ENCODE measurements at places on chromosomes 6 and 20.

DNA sequence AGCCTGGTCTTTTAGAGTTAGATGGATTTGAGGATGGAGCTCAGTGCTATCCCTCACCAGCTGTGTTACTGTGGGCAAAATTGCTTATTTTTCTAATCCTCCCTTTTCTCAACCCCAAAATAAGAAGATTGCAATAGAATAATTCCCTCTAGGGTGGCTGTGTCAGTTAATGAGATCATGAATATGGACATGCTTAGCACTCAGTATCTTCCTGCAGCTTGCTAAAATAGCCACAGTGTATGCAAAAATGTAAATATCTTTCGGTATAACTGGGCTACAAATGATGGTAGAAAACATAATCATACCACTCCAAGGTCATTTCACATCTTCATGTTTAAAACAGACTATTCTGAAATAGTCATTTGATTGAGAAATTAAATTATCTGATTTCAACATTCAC is 35.7 kb downstream of the ZNF334 start:
- DNase-seq: no peak

DNA sequence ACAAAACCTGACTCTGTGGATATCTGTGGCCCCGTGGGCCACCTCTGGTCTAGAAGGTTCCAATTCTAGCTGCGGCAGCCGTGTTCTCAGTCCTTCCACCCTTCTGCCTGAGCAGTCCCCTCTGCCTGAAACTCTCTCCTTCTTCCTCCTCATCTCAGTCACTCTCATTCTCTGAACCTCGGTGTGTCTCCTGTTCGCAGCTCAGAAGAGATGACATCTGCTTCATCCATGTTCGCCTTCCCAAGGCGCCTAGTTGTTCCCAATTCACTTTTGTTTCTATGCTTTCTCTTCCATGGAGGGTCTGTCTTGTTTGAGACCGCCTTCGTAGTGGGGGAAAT is 95.5 kb downstream of the CEBPB start:
- no peak for DNase-seq

- DNase-seq: no peak
Measured at GRCh38 chr6:149182262-149182661, 135.2 kb upstream of the TAB2 start.

- no peak for DNase-seq
Measured at GRCh38 chr6:45480752-45481415, 103.2 kb upstream of the SUPT3H start.

DNA sequence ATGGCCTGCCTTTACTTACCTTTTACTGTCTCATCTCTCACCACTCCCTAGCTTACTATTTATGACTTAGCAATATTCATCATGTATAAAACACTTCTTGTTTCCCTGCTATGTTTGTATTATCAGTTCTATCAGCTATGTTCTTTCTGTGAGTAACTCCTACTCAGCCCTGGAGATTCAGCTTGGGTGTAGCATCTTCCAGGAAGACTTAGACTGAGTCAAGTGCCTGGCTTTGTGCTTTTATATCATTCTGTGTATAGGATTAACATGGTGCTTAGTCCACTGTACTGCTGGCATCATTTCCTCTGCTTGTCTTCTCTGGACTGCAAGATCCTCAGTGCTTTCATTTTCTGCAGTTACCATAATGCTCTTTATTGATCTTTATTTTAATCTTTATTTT is 257.8 kb downstream of the BTBD3 start:
- no peak for DNase-seq

DNA sequence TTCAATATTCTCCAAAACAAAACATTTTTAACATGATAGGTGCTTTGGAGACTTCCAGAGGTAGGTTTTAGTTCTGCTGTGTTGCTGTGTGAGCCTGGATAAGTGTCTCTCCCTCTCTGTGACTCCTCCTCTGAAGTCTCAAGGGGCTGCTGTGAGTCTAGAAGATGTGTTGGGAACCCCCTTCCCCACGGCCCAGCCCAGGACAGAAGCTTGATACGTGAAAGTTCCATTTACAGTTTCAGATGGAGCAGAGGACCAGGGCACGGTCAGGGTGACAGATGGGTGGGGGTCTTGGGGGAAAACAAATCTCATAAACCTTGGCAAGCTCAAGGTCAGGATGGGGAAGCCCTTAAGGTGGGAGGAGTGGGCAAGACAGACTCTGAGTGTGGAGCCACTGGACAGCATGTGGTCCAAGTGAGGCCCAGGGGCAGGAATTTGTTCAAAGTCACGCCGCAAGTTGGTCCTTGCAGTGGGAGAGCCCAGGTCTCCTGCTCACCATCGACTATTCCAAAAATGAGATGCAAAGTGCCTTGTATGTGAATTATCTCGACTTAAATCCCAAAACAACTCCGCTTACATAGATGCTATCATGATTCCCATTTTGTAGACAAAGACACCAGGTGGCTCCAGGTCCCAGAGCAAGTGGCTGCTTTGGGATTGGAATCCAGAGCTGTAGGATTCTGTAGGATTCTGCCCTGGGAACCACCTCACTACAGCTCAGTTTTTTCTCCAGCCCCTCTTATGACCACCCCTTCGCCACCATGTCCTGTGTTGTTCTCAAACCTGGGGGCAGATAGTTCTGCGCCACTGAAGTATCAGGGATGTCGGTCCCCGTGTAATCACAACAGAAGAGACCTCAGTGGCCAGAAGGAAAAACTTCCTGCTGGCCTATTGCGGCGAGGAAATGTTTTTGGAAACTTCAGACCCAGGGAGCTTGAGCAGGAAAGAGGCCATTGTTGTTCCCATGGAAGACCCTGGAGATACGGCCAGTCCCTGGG is 1.9 kb downstream of the TGM2 start:
- no peak for DNase-seq

- DNase-seq: no peak
Measured at GRCh38 chr20:53934421-53935343, 135.7 kb downstream of the BCAS1 start.

DNA sequence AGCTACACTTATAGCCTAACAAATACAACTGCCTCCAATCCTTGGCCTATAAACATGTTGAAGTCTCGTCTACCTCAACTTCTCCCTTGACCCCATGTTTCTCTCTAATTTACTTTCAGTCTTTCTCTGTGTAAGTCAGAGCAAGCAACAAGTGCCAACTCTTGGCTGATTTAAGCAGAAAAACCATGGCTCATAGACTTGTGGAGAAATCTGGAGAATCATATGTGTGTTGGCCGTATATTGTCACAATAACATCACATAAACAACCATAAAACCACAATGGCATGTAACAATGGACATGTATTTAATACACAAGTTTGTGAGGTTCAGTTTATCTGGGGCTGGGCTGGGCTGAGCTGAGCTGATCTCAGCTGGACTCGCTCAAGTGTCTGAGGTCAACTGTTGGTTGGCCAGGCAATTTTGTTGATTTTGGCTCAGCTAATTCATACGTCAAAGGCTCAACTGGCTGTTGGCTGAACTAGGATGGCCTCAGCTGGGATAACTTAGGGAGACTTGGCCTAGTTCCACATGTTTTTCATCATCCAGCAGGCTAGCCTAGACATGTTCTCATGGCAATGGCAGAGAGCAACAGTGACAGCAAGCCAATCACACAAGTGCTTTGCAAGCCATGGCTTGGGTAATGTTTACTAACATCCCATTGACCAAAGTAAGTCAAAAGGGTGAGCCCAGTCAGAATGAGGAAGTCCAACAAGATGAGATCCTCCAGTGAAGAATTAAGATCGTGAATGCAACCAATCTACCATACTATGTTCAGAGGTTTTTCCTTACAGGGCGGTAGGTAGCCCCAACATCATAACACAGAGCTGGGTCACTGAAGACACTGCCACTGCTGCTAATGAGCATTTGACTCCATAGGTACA is 12.9 kb upstream of the TBC1D22B start:
- no peak for DNase-seq

GRCh38 chr6:117262799-117263198 is 2.6 kb upstream of the VGLL2 start:
- DNase-seq: no peak

DNA sequence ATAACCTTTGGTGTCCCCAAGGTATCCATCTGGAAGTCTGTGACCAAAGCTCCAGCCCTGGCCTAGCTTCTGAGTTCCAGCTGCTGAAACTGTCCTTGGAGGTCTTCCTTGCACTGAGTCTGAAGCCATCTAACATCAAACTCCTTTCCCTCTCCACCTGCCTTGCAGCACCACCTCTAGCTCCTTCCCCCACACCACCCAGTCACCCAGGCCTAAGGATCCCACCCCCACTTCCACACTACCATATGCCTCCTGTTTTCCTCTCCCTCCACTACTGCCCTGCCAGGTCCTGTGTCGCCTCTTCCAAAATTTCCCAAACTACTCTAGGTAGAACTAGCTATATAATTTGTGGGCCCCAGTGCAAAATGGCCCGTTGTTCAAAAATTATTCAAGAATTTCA is 10.8 kb upstream of the MATN4 start:
- no peak for DNase-seq

GRCh38 chr20:63625771-63626423 is 1.0 kb downstream of the GMEB2 start:
- peak; percentile 16 for DNase-seq

DNA sequence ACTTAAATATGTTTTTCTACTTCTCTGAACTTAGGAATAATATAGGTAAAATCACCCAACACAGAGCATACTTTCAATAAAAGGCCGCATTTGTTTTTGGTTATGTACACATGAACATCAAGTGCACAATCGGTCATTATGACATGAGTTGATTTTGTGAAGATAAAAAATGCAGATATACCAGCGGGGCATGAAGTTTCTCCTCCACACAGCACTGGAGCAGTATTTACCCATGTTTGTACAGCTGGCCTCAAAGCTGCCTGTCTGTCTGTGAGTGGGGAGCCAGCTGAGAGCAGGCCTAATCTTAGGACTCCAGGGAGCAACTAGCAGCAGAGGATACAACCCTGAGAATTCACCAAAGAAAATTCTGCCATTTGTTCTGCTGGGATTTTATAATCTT is 206.5 kb downstream of the TPBG start:
- DNase-seq: no peak

DNA sequence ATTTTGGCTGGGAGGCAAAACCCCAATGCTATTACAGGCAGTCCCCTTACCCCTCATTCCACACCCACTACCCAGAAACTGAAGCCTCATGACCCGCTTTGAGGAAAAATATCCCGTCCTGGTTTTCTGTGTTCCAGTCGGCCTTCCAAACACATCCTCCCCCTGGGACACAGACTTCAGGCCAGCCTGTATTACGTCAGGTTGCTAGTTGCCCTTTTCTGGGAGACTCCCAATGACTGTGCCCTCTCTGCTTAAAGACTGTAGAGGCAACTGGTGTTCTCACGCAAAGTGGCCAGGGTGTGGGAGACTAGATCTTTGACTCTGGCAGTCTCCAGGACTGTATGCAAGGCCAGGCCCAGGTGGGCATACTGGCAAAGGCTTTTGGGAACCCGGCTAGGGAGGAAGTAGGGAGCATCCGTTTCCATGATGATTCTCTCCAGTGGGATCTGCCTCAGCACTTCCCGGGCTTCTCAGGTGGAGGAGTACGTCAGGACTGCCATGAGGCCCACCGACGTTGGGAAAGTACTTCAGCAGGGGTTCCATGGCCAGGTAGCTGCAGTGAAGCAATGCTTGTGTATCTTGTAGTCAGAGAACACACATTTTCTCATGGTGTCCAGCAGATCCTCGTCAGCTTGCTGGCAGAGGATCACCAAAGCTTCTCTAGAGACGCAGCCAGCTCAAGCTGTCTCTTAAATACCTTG is 34.9 kb downstream of the DYNLT1 start:
- DNase-seq: no peak

DNA sequence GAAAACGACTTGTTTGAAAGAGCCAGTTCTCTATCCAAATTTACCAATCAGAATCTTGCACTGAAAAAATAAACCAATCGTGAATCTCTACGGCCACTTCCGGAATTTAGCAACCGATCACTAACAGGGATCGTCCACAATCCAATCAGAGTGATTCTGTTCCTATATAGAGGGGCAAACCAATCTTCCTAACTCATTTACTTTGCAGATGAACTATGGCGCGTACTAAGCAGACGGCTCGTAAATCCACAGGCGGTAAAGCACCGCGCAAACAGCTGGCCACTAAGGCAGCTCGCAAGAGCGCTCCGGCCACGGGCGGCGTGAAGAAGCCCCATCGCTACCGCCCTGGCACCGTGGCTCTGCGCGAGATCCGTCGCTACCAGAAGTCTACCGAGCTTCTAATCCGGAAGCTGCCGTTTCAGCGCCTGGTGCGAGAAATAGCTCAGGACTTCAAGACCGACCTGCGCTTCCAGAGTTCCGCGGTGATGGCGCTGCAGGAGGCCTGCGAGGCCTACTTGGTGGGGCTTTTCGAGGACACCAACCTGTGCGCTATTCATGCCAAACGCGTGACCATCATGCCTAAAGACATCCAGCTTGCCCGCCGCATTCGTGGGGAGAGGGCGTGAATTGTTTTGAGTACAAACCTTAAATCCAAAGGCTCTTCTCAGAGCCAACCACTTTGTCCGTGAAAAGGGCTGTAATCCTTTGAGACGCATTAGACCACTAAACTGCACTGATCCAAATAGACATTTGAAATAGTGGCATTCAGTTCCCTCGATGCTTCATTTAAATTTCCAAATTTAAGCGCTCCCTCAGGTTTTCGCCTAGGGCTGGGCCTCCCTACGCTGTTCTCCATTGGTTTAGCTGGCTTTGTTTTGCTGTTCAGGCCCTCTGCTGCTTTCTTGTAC is 138.0 kb downstream of the HFE start:
- DNase-seq: no peak

- DNase-seq: no peak
Measured at GRCh38 chr6:45467853-45468252, 90.1 kb upstream of the SUPT3H start.

GRCh38 chr20:9177278-9177677 is 108.4 kb downstream of the PLCB4 start:
- no peak for DNase-seq

- no peak for DNase-seq
Measured at GRCh38 chr6:44776344-44776743, 388.8 kb downstream of the CDC5L start.

DNA sequence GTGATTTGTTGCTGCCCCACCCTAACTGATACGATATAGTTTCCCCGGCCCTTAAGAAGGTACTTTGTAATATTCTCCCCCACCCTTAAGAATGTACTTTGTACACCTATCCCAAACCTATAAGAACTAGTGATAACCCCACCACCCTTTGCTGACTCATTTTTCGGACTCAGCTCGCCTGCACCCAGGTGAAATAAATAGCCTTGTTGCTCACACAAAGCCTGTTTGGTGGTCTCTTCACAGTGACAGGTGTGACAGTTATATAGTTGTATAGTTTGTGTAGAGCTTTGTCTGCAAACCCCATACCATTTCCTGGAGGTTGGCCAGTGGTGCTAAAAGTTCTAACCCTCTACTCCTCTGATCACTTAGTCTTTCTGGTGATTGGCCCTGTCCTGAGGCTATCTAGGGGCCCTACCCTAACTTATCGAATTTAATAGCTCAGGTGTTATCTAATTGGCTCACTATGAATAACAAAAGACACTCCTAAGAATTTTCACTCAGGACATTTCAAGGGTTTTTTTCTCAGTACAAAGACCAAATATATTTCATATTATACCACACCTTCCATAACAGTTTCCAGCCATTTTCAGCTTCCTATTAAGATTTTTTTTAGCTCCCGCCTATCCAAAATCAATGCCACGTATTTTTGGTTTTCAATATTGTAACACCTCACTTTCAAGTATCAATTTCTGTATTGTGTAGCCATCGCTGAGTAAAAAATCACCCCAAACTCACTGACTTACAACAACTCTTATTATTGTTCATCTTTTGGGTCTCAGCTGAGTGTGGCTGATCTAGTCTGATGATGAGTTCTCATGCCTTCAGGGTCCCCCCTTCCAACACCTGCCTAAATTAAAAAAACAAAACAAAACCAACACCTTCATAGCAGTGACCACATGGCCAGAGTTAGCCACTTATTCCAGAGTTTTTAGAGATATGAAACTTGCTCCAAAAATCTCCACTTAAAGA is 9.8 kb upstream of the BTN1A1 start:
- no peak for DNase-seq
